ENCODE measurements at places on chromosomes 6 and 20.

DNA sequence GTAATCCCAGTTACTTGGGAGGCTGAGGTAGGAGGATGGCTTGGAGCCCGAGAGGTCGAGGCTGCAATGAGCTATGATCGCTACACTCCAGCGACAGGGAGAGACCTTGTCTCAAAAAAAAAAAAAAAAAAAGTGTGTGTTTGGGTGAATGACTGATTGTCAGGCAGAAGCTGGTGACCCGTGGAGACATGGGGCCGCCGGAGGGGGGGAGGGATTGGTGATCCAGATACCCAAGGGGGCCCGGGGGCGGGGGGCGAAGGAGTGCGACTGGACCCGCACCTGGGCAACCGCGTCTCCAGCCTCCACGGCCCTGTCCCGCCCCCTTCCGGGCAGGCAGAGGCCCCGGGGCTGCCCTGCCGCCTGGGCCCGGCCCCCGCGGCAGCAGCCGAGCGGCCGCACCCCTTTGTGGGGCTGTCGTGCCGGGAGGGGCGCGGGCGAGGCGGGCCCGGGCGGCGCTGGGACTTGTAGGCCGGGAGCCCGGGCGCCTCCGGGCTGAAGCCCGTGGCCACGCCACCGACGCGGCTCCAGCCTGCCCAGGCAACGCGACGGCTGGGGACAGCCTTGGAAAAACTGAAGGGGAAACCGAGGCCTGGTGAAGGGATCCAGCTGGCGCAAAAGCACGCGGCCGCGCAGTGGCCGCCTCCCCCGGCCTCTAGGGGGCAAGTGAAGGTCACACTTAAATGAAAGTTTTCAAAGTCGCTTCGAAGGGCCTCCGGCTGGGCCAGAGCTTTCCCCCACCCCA, 2.1 kb upstream of the RBM38 start:
- H3K27me3 ChIP-seq: peaks cover 18% of the 10 kb centered on the region
- peak overlapping the region; percentile 30 for H3K4me3 ChIP-seq
- peak; percentile 86 for DNase-seq
- H3K36me3 ChIP-seq: no peaks in the 10 kb centered on the region
- no peak overlapping the region for H3K27ac ChIP-seq

DNA sequence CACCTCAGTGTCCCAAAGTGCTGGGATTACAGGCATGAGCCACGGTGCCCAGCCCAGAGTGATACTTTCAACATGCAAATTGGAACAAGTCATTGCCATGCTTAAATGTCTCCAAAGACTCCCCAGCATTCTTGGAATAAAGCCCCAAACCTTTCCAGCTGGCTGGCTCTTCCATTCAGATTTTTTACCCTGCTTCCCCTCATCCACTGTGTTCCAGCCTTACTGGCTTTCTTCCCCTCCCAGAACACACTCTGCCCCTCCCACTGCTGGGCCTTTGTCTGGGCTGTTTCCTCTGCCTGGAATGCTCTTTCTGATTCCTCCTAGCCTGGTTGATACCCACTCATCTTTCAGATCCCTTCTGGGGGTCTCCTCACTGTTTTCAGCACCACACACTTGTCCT, 40.1 kb upstream of the NNAT start:
- no peak for DNase-seq
- H3K36me3 ChIP-seq: no peaks in the 10 kb centered on the region
- no peaks in the 10 kb centered on the region for H3K27me3 ChIP-seq
- peaks cover 4% of the 10 kb centered on the region for H3K4me1 ChIP-seq
- no peak overlapping the region for H3K27ac ChIP-seq
- H3K4me3 ChIP-seq: no peak overlapping the region

GRCh38 chr6:109117346-109118035, 22.2 kb downstream of the CEP57L1 start:
- no peak for DNase-seq
- H3K4me3 ChIP-seq: no peak overlapping the region
- H3K36me3 ChIP-seq: no peaks in the 10 kb centered on the region
- H3K27ac ChIP-seq: no peak overlapping the region
- no peaks in the 10 kb centered on the region for H3K27me3 ChIP-seq

DNA sequence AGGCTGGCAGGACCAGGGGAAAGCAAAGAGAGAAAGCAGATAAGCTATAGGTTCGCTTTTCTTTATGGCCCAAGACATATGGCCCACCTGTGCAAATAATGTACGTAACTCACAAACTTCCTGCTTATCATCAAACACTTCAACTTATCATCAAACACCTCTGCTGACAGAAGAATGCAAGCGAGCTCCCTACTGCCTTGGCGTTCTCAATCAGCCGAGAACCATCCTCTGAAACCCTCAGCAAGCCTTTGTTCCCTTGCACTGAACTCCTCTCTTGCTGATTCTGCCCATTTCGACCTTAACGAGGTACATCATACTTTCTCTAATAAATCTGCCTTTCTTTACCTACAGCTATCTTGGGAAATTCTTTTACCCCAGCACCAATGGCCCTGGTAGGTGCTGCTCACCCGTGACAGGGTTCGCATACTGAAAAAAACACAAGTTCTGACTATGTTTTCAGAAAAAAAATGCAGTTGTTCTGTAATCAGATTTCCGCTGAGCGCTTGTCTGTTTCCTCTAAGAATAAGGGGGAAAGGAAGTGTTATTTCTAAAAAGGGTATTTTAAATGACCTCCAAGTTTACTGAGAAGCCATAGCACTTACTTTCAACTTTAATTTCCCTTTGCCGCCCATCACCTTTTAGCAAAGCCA, 28.3 kb downstream of the SERPINB6 start:
- H3K4me1 ChIP-seq: peaks cover 4% of the 10 kb centered on the region
- DNase-seq: no peak
- H3K27me3 ChIP-seq: no peaks in the 10 kb centered on the region
- no peaks in the 10 kb centered on the region for H3K36me3 ChIP-seq
- H3K27ac ChIP-seq: no peak overlapping the region
- no peak overlapping the region for H3K4me3 ChIP-seq

GRCh38 chr6:73452107-73452461, at the start of gene CGAS:
CGAS (minus strand) TSS chr6:73452297; CDS start chr6:73452181, 116 bp downstream.
- H3K27ac ChIP-seq: no peak within 1 kb of the TSS
- no peaks in the 10 kb centered on the region for H3K36me3 ChIP-seq
- peak; percentile 15 for DNase-seq
- H3K4me3 ChIP-seq: no peak within 1 kb of the TSS
- H3K4me1 ChIP-seq: no peaks in the 10 kb centered on the region

DNA sequence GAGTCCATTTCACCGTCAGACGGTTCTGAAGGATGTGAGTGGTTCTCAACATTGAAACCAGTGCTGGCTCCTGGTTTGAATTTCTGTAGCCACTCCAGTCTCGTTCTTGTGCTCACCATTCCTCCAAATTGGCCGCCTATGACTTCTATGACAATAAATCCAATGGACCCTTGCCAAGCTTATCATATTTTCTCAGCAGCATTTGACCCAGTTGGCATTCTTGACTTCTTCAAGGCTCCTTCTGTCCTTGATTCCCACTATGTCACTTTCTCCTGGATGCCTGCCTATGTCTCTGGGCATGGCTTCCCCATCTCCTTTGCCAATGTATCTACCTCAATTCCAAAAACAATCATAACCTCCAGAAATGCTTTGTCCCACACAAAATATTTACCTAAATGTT, 756.0 kb upstream of the NRSN1 start:
- H3K4me3 ChIP-seq: no peak overlapping the region
- no peak for DNase-seq
- H3K36me3 ChIP-seq: no peaks in the 10 kb centered on the region
- no peaks in the 10 kb centered on the region for H3K27me3 ChIP-seq
- H3K4me1 ChIP-seq: no peaks in the 10 kb centered on the region

All from neural progenitor cell (in vitro differentiated cells).